Nucleus accumbens (tissue), 56 donors: ENCODE measurements at places on chromosomes 2 and 18.
A peak's percentile ranks its signal among the peaks of the same experiment; 100 is the strongest.

- DNase-seq = no peak
Measured at GRCh38 chr2:240642061-240642805, 17.0 kb downstream of the GPR35 start.

DNA sequence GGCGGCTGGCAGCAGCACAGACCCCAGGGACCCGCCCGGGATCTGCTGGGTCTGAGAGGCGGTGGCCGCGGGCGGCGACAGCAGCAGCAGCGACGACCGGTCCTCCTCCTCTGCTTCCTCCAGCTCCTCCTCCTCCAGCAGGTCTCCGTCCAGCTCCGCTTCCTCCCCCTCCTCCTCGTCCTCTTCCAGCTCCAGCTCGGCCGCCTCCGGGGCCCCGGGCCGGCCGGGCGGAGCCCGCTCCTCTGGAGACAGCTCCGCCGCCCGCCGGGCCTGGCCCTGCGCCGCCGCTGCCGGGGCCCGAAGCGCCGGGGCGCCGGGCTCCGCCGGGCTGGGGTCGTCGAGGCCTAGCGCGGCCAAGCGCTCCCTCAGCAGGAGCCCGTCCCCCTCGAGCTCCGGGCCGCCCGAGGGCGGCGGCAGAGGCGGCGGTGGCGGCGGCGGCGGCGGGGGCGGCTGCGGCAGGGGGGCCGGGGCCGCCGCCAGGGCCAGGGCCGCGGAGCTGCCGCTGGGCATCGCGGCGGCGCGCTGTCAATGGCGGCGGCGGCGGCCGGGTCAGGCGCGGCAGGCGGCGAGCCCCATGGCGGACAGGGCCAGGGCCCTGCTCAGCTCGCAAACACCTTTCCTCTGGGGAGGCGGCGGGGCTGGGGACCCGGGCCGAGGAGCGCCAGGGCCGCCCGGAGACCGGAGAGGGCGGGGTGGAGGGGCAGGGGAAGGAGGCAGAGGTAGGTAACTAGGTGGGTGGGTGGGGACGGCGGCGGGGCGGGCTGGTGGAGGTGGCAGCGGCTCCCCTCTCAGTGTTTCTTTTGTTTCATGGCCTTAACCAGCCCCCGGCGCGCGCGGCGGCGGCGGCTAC lies 445 bp downstream of the MEX3C start:
- peak; percentile 63 for DNase-seq

DNA sequence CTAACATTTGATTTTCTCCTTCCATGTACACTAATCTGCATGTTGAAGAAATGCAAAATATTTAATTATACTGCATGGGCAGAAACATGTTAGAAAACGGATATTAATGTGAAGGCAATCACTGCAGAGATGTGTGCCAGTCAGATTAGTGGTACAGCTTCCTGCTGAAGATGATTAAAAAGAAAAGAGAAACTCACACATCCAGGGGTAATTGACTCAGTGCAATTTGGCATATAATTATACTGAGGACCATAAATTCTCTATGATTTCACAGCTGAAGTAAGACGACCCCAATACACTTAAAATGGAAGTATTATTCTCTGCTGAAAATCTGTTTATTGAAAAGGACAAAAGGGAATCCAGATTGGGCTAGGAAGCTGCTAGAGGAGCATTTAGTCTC lies 243.4 kb downstream of the TGIF1 start:
- DNase-seq = no peak

DNA sequence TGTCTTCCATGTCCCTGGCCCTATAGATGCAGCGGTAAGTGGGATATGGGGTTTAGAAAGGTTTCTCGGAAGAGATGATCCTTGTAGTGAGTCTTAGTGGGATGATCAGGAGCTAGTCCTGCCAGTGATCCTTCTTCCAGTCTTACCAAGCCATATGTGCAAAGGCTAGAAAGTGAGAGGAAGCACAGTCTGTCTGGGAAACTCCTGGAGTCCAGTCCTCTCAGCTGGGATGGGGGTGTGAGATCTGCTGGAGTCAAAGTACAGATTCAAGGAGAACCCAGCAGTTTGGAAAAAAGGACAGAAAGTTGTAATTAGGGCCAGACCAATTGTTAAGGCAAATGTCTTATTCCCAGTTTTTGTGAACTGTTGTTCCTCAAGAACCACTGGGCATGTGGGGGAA lies 83.3 kb downstream of the LIMS1 start:
- no peak for DNase-seq

GRCh38 chr2:98016908-98017670 lies 21.3 kb upstream of the TMEM131 start:
- no peak for DNase-seq

DNA sequence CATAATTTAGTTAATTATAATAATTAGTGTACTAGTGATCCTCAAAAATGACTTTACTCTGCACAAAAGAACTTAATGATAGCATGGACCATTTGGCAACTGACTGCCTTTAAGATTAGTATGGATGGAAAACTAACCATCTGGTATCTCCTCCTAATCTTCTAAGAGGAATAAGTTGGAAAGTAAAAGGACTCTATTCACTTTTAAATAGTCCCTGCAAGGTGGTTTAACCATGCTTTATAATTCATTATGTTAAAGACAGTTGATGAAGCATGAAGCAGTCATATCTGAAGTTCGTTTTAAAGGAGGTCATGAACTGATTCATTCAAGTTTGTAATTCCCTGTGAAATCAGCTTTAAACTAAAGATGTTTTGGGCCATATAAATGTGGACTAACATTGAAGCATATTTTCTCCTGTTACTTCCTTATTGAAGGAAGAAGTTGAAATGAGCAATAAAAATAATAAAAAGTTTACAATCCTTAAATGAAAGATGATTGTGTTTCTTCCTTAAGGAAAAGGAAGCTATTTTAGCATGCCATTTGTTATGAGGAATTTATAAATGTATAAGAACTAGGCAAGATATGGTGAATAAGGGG lies 446.0 kb downstream of the XIRP2 start:
- DNase-seq = no peak

- no peak for DNase-seq
Measured at GRCh38 chr18:6712401-6712800, 17.1 kb upstream of the ARHGAP28 start.

GRCh38 chr18:41134426-41134825 lies 820.6 kb upstream of the PIK3C3 start:
- DNase-seq = no peak

GRCh38 chr2:55109219-55109891 lies 59.1 kb upstream of the RTN4 start:
- DNase-seq = no peak

- no peak for DNase-seq
Measured at GRCh38 chr2:58131191-58132011, 84.8 kb downstream of the VRK2 start.

DNA sequence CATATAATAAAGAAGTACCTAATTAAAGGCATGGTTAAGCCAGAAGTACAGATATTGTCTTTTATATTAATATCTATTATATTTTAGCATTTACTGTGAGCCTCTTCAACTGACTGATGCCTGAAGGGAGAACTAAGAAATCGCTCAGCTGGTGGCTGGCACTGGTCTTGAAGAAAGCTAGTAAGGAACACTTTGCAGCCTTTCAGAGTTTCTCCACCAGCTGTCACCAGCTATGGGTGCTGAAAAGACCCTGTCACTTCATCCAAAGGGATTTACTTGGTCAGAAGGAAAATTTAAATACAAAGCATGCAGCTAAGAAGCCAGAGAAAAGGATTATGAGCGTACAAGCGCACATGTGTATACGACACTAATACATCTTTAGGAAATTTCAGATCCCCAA lies 525.9 kb downstream of the TMEM182 start:
- DNase-seq = no peak

DNA sequence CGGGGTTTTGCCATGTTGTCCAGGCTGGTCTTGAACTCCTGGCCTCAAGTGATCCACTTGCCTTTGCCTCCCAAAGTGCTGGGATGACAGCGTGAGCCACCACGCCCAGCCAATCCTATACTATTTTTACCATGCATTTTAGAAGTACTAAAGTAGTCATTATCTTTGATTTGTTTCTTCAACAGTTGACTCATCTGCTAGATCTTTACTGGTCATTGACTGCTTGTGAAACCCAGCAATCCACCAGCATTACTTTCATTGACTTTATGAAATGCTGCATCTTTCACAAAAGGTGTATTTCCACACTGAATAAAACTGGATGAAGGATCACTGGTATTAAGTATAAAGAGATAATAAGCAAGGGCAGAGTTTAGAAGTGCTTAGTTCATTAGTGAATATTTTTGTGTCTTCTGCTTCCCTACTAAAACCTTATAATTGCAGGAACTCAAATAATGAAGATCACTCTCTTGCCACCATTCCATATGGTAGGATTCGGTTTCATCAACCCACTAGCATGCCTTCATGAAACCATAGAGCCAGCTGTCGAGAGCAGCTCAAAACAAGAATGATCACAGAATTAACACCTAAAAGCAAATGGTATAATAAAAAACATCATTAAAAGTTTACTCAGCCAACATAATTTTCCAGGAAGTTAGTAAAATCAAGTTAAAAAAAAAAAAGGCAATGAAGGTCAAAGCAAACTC lies 33.1 kb downstream of the IRS1 start:
- no peak for DNase-seq
